Bone marrow (tissue), 2 donors: ENCODE measurements at places on chromosomes 13 and 19.

DNA sequence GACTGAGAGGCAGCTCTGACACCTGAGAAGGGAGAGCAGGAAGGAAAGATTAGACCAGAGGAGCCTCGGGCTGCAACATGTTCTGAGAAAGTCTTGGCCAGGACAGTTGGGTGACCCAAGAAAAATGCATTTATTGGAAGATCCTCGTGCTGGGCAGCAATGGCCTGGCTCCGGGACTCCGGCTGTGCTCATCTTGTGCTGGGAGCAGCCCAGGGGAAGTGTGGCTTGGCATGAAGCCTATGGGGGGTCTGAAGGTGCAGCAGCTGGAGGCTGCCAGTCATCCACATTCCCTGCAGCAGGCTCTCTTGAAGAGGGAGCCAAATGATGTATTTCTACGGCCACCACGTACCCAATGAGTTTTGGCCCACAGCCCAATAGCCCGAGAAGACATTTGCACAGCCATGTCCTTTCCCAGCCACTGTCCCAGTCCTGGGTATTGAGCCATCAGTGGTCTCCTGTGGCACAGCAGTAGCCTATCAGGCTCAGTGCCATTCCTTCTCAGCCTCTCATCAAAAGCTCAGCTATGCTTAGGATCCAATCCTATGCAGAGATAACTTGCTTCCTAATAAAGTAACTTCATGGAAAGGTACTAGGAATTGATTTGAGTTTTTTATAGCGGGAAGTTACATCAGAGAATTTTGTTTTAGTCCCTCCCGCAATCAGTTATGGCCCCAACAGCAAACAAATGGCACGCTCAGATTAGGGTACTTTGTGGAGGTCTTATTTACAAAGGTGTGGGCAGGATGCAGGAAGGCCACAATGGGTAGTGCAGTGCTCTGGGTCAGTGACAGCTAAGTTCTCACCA, 76.0 kb upstream of the MEDAG start:
- no peak for DNase-seq

DNA sequence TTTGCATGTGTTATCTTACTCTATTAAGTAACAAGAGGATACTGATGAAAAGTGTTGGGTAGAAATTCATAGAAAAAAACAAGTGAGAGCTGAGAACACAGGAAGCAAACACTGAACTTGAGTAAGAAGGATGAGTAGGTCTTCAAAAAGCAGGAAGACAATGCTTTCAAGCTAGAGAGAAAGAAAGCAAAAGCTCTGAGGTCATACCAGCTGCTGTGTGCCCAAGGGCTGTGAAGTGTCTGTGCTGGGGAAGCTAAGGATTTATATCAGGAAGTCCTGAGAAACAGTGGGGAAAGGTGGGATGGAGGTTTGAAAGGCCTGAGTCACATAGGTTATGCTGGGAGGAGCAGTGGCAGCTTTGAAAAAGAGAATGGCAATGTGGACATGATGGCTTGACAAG, 145.5 kb upstream of the MAB21L1 start:
- DNase-seq, result no peak

DNA sequence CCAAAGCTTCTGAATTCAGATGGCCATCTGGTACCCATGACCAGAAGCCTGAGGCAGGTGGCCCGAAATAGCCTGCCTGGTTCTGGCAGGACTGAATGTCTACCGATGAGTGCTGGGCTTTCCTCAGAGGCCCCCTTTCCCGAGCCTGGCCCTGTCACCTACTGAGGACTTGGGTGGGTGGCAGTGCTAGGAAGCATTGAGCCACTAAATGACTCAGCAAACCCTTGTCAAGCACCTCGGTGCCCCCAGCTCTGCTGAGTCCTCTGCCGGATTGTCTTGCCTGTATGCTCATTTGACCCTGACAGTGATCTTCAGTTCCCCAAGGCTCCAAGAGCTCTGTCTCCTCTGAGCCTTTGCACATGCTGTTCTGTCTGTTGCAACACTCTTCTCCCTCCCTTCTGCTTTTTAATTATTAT, 17.9 kb downstream of the PPP1R37 start:
- DNase-seq, result no peak

- no peak for DNase-seq
Measured at GRCh38 chr19:39363901-39364457, 21.8 kb downstream of the SAMD4B start.

DNA sequence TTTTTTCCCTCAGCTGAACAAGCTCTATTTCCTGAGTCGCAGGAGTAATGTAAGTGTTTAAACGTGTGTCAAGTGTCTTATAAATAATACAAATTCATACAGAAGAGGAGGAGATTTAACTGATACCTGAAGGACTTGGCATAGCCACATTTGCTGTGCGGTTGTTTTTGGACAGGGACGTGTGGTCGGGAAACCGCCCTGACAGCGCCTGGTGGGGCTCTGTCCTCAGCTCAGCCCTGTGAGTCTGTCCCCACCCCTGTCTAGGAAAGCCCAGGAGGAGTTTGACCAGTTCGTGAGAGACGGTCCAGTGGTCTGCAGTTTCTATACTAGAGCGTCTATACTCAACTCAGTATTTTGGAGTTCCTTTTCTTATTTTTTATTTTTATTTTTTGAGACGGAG, 16.7 kb downstream of the ZIC2 start:
- no peak for DNase-seq
